SK-N-MC (cell line): ENCODE measurements at places on chromosomes 12 and 14.
A peak's percentile ranks its signal among the peaks of the same experiment; 100 is the strongest.

DNA sequence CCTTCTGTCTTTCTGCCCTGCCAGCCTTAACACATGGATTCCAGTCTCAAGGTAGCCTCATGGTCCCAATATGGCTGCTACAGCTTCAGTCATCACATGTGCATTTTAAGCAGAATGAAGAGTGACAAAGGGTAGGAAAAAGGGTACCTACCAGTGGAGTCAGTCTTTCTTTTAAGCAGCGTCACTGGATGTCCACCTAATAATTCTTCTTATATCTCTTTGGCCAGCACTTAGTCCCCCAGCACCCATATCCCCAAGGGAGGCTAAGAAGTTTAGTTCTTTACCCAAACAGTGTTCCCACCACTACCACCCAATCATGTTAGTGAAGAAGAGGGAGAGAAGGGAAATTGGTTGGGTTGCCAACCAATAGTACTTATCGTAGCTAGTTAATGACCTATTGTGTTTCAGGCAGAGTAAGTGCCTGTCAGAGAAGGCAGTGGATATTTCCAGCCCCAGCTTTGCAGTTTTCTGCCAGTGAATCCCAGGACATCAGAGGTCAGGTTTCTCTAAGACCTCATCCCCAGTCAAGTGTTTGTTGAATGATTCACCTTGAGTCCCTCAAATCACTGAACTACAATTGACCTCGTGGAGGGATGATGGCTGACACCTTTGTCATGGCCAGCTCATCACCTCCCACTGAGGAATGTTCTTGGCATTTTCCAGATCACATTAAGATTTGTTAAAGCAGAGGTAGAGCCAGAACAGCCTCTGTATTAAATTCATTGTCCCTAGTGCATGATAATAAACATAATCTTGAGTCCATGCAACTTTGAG is 250.9 kb upstream of the CRY1 start:
- no peak for DNase-seq

- no peak for DNase-seq
Measured at GRCh38 chr12:115149685-115150378, 465.9 kb upstream of the TBX3 start.

DNA sequence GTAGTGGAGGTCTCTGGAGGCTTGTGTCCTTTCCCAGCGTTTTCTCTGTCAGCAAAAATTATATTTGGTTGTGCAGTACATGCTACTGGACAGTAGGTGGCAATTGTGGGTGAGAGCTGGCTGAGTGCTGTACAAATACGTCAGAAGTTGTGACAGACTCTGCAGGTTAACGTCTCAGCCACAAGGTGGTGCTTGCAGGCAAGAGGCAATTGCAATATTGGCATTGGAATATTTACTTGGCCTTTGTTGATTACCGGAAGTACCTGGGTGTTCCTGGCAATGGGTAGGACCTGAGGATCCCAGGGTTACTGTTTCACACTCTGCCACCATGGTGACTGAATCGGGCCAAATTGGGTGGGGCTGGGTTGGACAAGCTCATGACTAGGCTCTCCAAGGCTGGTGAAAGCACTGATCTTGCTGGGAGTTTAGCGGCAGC is 333.9 kb upstream of the LMO3 start:
- DNase-seq: peak; percentile 66

DNA sequence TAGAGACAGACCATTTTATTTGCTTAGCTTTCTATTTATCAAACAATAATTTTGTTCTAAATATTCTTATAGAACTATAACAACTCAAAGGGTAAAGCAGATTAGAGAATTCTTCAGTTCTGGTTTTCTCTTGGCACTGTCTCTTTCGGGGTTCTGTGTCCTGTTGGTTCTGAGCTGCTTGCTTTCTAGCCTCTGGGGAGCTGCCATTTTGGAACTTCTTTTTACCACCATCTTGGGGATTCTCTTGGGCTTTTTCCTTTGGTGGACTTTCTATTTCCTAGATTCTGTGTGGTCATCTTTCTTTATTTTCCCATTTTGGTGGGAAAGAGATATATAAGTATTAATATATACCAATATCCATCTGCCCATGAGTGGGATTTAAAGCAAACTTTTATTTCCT is 467.7 kb downstream of the PCNX1 start:
- no peak for DNase-seq

- DNase-seq: no peak
Measured at GRCh38 chr12:22755629-22756028, 130.7 kb downstream of the ETNK1 start.

DNA sequence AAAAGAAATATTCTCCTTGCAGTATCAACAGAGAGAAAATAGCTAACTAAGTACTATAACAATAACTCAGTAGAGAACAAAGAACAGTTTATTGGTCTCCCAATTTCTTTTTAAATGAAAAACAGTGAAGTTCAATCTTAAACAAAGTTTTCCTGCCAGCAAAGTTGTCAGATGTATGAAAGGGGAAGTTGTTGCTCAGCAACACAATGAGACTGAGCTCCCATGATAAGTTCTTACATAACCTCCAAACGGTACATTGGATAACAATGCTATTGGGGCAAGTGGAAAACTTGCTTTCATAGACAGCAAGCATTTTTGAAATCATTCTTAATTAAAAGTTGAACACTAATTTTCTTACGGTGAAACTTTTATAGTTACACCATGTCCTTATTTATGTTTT is 94.9 kb downstream of the ALG10B start:
- DNase-seq: no peak

DNA sequence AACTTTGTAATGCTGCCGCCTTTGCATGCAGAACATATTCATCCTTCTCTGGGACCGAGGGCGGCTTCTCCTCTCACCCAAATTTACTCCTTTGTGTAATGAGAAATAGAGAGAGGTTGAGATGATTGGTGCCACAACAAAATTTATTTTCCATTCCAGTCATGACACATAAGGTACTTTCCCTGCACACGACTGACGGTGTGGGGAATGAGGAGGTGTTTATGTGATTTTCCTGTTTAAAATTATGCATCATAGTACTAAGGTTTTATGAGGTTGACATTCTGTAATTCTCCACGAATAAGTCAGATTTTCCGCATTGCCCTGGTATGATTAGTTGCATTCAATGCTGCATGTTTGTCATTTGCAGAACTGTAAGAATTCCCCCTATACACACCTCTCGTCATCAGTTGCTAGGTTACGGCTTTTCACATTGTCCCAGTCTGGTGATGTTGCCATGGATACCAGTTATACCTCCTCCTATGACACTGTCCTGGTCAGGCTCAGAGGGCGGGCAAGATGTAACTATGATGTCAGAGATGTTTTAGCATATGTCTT is 23.1 kb downstream of the BICDL1 start:
- no peak for DNase-seq

DNA sequence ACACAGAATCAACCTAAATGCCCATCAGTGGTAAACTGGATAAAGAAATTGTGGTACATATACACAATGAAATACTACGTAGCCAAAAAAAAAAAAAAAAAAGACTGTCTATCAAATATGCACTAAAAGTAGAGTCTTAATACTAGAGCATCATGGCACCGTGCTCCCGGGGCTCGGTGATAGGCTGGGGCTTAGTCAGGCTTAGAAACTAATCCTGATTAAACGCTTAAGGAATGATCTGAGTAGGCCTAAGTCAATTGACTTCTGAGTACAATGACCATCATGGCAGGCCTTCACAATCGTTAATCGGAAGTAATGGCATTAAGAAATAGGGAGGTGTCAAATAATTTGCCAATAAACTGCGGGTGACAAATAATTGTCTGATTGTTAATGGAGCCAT is 9.7 kb downstream of the PLBD1 start:
- no peak for DNase-seq

DNA sequence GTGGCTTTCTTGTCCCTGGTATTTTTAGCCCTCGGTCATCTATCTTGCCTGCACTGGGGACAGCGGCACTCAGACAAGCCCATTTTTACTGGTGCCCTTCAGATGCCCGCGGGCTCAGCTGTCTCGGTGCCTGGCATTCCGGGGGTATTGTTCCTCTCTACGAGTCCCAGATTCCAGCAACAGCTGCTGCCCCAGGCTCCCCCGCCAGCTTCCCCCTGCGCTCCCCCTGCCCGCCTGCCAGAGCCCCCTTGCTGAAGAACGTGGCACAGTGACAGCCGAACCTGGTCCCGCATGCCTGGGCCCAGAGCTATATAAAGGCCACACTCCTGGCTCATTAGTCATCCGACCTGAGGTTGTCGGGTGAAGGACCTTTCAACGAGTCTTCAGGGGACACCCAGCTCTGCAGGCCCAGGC is 10.9 kb upstream of the MYL2 start:
- DNase-seq: no peak

- DNase-seq: no peak
Measured at GRCh38 chr14:67538501-67538900, 5.4 kb downstream of the PLEKHH1 start.

- no peak for DNase-seq
Measured at GRCh38 chr12:51643951-51644350, 52.9 kb downstream of the SCN8A start.

DNA sequence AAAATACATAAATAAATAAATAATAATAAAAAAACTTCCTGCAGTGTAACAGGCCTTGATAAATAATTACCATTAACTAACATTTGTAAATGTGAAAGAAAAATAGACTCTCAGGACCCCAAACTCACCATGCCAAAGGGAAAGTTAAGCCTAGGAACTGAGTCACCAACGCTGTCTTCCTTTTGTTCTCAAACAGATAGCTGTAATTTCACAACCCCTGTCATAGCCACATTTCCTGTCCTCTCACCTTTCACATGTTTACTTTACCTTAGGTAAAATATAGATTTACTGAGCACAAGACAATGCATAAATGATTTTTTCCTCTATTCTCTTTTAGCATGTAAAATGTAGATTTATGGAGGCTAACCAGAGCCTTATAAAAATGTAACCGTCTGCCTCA is 35.9 kb upstream of the CHST11 start:
- DNase-seq: no peak

DNA sequence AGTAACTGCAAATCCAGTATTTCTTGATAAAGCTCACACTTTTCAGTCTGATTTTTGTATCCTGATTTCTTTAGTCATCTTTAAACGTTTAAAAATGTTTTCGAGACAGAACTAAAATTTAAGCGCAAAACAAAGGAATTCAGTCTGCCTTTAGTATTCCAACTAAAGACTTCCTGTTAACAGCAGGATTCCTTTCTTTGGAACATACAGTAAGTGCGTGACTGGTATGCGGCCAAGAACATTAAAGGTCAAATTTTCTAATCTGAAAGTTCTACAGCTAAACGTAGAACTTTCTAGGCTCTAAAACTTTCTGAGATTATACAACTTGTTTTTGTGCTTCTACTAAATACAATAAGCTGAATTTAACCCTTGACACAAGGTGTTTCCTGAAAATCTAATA is 9.9 kb downstream of the SAV1 start:
- peak; percentile 57 for DNase-seq

DNA sequence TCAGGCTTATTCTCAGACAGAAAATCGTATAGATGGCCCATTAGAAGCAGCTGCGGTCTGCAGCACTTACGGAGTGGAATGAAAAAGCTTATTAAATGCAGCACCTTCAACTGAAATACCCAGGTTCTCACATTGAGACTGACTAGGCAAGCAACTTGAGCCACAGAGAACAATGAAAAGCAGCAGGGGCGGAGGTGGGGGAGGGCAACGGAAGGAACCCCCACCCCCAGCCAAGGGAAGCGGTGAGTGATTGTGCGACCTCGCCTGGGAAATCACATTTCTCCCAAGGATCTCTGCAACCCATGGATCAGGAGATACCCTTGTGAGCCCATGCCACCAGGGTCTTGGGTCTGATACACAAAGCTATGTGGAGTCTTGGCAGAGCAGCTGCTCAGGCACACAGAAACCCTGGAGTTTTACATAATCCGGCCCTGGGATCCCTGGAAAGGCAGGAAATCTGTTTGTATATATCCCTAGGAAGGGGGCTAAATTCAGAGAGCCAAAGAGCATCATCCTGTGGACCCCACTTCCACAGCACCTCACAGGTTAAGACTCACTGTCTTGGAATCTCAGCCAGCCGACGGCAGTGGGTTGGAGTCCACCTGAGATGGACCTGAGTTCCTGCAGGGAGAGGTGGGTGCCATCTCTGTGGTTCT is 38.1 kb downstream of the PZP start:
- no peak for DNase-seq

- peak; percentile 48 for DNase-seq
Measured at GRCh38 chr12:80195074-80195726, 95.9 kb downstream of the OTOGL start.

- DNase-seq: peak; percentile 61
Measured at GRCh38 chr14:68589447-68590200, 203.2 kb downstream of the ZFP36L1 start.

DNA sequence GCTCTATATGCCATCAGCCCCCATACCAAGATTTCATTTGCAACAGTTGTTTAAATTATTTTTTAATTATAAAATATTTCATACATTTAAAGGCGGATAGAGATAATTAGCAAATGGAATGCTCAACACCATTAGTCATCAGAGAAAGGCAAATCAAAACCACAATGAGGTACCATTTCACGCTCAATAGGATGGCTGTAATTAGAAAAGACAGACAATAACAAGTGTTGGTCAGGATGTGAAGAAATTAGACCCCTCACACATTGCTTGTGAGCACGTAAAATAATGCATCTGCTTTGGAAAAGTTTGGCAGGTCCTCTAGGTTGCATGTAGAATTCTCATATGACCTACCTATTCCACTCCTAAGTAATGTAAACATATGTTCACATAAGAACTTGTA is 35.3 kb upstream of the EPS8 start:
- no peak for DNase-seq

- DNase-seq: no peak
Measured at GRCh38 chr12:79423560-79423959, 267.2 kb downstream of the PAWR start.

DNA sequence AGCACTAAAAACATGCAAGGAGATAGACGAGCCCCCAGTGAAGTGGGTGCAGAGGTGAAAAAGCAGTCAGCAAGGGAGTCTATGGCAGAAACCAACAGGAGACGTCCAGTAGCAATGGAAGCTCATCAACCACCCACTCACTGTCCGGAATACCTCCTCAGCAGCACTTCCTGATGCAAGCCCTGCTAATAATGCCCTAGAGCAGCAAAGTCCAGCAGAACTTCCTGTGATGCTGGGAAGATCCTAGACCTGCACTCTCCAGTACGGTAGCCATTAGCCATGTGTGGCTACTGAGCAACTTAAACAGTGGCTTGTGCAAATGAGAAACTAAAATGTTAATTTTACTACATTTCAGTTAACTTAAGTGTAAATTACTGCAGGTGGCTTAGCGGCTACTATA is 11.0 kb downstream of the SERPINA9 start:
- DNase-seq: no peak

- no peak for DNase-seq
Measured at GRCh38 chr12:124762791-124763593, 100.7 kb downstream of the SCARB1 start.

DNA sequence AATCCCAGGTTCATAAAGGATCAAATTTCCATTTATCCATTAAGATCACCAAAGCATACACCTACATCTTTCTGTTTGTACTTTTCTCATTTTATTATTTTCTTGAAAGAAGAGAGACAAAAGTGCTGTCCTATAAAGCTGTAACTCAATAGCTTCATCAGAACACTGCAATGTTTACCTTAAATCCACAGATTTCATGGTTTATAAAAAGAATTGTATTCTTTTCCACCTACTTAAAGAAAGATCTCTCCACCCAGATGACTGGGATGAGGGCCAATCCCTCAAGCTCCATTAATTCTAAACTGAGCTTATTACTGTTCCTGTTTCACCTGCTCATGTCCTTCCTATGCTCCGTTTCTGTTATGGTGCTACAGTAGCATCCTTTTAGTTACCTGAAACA is 470.6 kb downstream of the BCAT1 start:
- DNase-seq: no peak
